ENCODE measurements at places on chromosomes 2 and 18.

DNA sequence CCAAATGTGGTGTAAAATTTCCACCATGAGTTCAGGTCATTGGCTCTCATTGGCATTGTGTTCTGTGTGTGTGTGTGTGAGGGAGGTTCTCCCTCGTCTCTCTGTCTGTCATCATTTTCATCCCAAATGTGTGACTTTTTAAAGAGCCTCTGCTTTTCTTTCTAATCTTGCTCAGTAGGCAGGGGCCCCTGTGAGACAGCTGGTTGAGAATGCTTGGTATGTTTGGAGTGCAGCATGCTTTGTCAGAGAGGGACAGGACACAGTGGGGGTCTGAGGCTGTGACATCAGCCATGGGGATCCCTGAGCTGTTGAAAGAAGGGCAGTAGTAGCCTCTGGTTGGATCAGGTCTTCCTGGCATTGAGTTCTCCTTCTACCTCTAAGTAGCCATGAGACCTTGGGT, 10.6 kb downstream of the PTPRM start:
- DNase-seq = no peak

DNA sequence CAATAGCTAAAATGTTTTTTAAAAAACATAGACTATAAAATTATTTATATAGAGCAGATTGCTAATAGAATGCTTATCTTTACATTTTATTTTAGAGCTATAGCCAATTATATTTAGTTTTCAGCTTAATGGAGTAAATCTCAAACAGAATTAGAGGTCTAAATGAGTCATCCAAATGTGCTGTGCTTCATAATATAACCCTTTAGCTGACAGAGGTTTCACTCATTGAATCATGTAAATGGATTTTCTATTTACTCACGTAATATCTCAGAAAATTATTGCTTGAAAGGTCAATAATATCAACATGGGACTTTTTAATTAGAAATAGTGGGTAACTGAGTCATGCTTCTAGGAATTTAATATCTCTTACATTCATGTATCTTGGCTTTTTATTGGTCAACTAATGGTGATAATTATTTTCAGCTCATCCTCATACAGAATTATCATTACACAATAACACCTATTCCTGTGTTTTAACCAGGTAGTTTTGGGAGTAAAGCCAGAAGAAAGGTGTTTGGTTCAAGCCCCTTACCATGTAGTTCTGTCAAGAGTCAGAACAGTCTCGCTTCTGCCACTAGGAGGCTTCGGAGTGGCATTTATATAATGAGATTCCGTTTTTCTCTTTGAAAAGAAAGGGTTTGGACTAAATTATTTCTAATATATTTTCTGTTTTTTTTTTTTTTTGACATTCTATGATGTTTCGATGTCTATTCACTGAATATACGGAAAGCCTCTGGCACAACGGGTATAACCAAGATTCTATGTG, 217.6 kb downstream of the CDH7 start:
- DNase-seq = peak; percentile 15

GRCh38 chr2:144826105-144826504, 306.2 kb upstream of the ZEB2 start:
- no peak for DNase-seq

- DNase-seq = no peak
Measured at GRCh38 chr18:3885209-3885792, 435.3 kb downstream of the TGIF1 start.

- no peak for DNase-seq
Measured at GRCh38 chr2:56108806-56109205, 75.0 kb upstream of the CCDC85A start.

DNA sequence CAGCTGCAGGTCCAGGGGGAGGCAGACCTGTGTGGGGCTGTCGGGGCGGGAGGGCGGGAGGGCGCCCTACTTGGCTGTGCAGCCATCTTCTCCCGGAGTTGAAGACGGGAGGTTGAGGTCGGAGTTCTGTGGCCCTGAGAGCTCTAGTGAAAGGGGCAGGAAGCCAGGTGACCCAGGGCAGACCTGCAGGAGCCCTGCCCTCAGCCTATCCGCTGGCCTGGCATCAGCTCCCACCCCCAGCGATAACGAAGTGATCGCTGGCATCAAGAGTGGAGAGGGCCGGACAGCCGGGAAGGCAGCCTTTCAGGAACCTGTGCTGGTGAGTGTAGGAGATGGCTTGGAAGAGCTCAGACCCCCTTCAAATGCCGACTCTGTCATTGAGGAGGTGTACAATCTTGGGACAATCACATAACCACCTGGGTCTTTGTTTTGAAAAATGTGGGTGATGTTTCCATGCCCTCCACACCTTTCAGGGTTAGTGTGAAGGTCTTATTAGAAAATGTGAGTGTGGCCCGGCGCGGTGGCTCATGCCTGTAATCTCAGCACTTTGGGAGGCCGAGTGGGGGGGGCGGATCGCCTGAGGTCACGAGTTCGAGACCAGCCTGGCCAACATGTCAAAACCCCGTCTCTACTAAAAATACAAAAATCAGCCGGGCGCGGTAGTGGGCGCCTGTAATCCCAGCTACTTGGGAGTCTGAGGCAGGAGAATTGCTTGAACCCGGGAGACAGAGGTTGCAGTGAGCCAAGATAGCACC, 1.3 kb downstream of the ARHGEF4 start:
- no peak for DNase-seq

- no peak for DNase-seq
Measured at GRCh38 chr2:133788386-133788785, 220.1 kb upstream of the NCKAP5 start.

DNA sequence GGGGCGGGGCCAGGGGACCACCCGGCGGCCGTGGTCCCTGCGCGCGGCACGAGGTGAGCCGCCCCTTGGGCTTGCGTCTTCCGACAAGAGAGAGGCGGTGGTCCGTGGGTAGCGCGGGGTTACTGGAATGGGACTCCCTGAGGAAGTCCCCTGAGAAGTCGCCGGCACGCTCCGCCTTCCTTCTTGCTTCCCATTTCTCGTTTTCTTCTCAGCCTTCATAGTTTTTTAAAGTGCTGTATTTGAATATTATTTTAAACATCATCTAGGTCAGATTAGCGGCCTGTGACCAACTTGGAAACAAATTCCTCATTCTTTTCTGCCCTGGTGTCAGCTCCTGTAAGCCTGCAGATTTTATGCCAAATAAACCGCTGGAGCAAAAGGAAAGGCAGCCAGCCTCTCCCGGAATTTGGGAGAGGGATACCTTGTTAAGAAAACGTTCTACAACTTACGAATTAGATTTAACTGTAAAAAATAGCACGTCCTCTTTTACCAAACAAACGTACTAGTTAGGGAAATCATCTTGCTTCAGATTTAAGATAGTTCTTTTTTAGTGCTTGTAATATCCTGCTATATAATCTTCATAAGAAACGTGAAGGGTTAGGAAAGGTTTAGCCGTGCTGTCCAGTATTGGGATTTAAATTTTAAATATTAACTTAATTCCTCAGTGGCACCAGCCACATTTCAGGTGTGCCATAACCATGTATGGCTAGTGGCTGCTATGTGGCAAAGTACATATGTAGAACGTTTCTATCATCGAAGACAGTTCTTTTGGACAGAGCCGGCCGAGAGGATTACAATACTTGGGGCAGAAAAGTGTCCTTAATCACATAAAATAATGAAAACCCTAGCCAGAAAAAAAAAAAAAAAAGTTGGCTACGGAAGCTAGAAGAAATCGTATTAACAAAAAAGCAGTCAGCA, 628 bp upstream of the PTPN2 start:
- DNase-seq = no peak

GRCh38 chr18:63819786-63820185, 44.6 kb downstream of the SERPINB7 start:
- no peak for DNase-seq

DNA sequence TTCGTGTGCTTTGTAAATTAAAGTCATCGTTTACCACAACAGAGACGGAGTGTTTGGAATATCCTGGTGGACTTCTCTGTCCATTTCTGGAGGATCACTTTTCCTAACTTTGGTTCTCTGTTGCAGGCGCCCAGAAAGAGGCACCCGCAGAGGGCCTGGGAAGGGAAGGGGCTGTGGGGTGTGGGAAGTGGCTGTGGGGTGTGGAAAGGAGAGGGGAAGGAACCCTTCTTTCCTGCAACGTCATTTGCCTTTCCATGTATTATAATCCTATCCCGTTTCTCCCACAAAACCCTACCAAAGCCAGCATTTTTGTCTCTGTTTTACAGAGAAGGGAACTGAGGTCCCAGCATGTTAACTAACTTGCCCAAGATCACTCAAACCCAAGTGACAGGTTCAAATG, 210.0 kb downstream of the KLHL29 start:
- DNase-seq = no peak

- DNase-seq = no peak
Measured at GRCh38 chr18:52748343-52748742, 408.3 kb downstream of the DCC start.

- DNase-seq = no peak
Measured at GRCh38 chr2:156891609-156892008, 365.9 kb upstream of the GALNT5 start.

DNA sequence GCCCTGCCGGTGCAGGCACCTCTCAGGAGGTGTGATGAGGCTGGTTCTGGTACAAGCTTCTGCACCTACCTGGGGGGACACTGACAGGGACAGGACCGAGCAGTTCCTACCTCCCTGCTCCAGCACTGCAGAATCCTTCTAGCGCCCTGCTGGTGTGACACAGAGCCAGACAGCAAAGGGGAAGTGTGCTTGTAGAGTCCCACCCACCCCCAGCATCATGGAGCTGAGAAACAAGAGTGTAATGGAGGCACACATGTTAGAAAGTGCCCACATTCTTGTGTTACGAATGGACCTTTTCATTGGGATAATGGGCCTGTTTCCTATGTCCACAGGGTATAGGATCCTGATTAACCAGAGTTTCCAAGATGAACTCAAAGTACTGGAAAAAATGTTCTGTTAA, 38.3 kb downstream of the OXER1 start:
- no peak for DNase-seq

DNA sequence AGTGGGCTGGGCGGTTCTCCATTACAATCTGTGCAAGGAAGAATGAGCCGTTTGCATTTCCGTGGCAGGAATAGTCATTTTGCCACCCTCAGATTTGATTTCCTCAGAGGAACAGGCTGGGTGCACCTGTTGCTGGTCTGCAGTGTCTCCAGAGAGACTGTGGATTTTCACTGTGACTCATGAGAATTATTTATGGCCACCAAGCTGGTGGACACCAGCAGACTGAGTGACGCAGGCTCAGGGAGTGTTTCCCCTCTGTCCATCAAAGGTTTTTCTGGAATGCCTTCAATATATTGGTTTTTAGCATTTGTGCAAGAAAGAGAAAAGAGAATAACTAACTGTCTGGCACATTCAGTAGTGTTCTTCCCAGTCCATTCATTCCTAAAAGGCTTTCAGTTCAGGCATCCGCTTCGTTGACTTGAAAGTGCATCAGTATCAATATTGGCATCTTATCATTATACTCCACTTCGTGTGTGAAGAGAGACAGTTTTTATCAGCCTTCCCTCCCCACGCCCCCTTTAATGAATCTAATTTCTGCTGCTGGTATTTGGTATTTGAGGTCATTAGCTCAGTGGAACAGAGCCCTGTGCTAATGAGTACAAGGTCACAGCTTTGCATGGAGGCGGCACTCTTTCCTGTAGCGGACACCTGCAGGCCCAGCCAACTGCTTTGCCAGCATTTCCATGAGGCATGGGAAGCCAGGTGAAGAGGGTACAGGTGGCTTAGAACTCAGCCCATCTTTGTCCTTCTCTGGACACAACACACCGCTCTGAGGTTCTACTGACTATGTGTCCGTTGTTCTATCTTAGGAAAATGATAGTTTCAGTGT, 39.9 kb downstream of the PRKCE start:
- no peak for DNase-seq

DNA sequence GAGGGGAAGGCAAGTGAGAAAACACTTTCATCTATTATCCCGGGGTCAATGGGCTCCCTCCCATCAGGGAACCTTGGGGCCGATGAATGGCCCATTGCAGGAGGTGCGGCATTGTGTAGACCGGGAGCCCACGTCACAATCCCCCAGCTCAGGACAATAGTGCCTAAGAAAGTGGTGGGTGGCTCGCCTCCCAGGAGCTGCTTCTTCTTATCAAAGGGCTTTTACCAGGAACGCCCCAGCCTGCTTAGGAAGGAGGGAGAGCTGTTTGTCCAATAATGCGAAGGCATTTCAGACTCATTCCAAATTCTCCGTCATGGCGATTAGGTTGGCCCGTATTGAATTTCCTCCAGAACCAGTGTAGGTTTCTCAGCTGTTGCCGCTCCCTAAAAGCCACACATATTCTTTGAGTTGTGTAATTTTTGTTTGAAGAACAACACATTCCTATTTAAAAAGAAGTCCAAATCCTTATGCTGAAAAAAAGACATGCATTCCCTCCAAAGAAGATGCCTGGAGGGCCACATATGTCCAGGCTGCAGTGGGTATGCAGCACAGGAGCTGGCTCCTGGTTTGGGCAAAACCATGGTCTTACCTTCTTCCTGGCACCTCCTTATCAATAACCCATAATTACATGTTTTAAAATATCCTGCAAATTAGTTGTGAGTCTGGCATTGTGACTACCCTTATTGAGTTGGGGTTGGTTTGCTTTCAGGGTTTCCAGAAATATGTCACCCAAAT, 264.7 kb downstream of the MYCN start:
- DNase-seq = no peak

DNA sequence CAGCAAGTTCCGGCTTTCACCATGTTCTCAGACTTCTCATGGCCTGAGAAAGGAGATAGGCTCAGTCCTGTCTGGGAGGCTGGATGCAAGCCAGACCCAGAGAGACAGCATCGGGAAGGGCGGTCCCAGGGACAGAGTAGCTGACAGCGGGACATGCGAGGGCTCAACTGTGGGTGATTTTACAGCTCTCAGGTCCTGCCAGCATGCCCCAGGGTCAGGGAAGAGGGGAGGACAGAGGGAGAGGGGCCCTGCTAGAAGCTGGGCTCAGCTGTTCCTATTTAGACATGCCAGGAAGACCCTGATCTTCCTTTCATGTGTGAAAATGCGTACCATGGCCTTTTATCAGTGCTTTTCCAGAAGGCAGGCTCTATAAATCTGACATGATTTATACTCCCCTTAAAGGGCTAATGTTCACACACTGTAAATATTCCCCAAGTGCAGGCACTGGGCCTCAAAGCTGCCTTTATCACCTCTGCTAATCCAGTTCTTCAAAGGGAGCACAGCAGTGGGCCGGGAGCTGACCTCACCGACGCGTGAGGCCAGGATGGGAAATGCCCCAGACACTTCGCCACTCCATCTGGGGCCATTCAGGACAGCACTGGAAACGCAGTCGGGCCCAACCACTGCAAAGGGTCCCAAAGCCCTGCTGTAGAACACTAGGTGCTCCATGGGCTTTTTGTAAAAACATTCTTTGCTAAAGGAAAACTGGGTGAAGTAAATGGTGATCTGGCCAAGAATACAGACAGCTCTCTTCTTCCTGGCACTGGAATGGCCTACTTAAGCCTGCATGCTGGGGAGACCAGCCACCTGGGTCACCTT, 96.1 kb upstream of the LMAN1 start:
- DNase-seq = no peak

- DNase-seq = no peak
Measured at GRCh38 chr2:189608795-189609422, 28.3 kb upstream of the SLC40A1 start.
